ENCODE measurements at places on chromosomes 3 and 15. TPM values are rescaled to one million over a fixed set of nuclear protein-coding genes. Genes with fewer than 3 reads are reported as not detected.

Gene CORO2B
- total RNA-seq, result 9.7 TPM

Gene GPR171
- not detected for total RNA-seq

Gene ARL14
- 0.18 TPM for total RNA-seq

Gene PLA2G4E
- not detected for total RNA-seq

Gene SCG3
- total RNA-seq, result not detected

Gene FAM3D
- not detected for total RNA-seq

Gene DUOXA1
- total RNA-seq, result not detected

Gene SCG5
- total RNA-seq, result 8.3 TPM

Gene GPR149
- total RNA-seq, result not detected

Gene CALML4
- total RNA-seq, result 0.36 TPM

Gene KIF15
- 10.8 TPM for total RNA-seq

Gene GREM1
- 848 TPM for total RNA-seq

Gene ESYT3
- total RNA-seq, result under 0.01 TPM

Gene HYPK
- total RNA-seq, result 1.4 TPM

Gene SI
- total RNA-seq, result not detected

DNA sequence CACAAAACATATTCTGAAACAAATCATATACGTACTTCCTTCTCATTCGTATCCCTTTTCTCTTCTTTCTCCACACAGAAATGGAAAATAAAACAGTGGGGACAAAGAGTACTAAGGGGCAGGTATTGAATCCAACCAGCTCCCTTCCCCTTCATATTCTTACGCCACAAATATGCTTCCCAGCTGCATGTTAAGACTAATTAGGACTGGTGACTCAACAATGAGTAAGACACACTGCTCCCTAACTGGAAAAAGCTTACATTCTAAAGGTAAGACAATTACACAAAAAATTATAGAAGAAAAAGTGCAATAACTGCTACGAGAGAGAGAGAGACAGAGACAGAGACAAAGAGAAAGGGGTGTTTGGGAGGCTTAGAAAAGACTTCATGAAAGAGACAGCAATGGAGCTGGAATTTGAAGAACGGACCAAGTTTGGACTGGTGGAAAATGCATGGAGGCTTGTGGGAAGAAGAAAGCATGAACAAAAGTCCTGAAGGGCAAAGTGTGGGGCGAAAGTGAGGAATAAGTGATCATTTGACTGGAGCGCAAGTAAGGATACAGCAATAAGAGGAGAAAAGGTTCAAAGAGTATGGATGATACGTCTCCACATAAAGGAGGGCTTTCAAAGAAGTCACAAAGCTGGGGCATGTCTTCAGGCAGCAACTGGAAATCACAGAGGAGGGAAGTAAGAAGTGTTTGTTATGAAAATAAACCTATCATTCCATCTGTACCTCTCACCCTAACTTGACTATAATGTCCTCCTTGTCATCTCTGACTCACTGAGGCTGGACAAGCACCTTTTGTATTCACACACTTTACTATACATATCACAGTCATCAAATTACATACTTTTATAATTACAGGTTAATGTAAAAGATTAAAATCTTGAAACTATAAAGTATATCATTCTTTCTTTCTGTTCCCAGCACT is 49.2 kb downstream of the RYK start:
- DNase-seq, result peak; percentile 93

- DNase-seq, result no peak
Measured at GRCh38 chr15:22904736-22905135, 66.3 kb downstream of the NIPA2 start.

DNA sequence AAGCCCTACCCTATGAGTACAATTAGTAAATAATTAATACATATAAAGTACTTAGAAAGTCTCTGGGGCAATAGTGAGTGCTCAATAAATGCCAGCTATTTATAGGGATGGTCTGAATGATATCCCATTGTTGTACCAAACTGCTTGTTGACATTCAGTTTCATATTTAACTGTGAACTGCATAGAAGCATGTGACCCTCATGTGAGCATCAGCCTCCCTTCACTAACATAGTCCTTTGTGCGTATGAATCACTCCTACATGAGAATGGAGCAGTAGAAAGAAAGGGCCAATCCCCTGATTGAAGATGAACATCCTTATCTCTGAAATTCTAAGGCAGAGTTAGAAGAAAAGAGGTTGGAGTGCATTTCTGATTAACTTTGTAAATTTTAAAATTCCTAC is 68.7 kb upstream of the ATP10A start:
- peak; percentile 20 for DNase-seq

DNA sequence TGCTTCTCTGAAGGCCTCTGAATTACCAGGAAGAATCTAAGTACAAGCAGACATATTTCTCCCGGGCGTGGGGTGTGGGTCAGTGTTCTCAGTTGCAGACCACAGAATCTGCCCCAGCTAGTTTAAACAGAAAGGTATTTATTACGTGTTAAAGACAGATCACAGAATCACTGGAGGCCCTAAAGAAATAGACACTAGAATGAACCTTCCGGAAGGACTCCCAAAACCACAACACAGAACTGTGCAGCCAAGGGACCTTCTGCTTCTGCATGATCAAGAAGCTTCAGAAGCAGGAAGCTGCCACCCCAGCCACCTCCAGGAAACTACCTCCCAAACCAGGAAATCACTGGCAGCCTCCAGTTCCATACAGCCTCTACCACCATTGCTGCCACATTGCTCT is 32.7 kb upstream of the ZFAND6 start:
- no peak for DNase-seq

DNA sequence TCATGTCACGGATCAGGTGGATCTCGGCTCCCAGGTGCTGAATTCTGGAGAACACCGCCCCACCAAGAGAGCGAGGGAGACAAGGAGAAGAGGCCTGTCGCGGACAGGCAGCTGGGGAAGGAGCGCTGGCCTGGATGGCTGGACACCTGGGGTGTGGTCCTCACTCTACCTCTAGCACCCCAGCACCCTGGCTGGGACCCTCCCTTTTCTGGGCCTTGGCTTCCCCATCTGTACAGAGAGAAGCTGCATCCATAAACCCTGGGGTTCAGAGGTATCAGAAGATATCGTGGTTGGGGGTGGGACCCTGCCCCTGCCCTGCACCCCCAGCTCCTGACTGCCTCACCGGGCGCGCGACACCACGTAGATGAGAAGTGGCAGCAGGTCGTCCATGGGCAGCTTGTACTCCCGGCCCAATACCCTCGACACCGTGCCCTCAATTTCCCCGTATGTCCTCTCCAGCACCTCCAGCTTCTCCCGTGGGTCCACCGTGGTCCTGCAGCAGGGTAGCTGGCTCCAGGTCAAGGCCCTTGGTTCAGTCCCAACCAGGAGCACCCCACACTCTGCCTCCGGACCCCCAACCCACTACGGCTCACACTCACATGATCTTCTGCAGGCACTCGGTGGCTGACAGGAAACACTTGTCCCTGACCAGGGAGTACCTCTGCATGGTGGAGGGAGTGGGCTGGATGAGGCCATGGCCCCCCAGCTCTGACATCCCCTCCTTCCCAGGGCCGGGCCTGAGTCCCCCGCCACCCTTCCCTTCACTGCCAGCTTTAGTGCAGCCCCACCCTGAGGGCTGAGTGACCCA is 21.7 kb downstream of the ALS2CL start:
- DNase-seq, result no peak

DNA sequence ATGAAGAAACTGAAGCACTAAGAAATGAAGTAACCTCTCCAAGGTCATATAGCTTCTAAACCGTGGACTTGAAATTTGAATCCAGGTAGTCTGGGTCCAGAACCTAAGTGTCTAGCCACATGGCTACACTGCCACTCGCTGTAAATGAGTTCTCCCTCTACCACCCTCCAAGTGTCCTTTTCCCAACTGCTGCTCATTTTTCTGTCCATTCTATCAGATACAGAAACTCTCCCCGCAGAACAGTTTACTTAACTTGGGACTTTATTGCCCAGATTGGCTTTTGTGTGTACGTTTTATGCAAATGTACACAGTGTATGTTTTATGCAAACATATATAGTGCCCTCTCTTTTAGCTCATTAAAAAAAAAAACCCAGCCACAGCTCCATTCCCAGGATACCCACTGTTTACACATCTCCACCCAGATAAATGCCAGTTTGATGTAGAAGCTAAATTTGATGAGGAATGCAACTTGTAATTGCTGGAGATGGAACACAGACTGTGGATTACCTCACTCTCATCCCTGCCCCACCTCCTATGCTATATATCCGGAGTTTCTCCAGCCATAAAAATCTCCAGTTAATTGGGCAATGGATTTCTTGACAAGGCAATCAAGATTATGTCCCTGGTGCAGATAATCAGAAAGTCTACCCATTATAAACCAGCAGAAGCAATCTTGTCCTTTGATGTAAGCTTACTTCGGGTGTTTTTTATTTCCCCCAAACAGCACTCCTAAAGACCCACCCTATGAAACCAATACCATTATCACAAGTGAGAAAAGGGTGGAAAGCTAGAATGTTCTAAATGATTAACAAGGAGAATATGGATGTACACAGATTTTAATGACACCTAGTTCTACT is 42.0 kb downstream of the THBS1 start:
- DNase-seq, result no peak

- DNase-seq, result no peak
Measured at GRCh38 chr15:40908095-40908494, 13.8 kb downstream of the VPS18 start.

DNA sequence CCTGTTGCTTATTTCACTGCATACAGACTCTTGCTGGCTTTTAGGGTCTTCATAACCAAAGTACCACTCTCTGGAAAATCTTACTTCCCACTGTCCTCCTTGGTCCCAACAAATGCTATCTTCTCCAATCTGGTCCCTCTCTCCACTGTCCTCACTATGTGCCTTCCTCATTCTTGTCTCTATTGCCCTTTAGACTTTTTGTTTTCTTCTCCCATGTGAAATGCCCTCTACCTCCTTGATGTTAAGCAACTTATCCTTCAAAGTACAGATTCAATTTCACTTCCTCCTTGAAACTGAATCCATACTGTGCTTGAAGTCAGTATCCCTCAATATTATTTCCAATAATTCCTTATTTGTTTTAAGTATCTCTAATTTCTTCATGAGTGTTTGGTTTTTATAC is 60.8 kb downstream of the CGGBP1 start:
- no peak for DNase-seq

DNA sequence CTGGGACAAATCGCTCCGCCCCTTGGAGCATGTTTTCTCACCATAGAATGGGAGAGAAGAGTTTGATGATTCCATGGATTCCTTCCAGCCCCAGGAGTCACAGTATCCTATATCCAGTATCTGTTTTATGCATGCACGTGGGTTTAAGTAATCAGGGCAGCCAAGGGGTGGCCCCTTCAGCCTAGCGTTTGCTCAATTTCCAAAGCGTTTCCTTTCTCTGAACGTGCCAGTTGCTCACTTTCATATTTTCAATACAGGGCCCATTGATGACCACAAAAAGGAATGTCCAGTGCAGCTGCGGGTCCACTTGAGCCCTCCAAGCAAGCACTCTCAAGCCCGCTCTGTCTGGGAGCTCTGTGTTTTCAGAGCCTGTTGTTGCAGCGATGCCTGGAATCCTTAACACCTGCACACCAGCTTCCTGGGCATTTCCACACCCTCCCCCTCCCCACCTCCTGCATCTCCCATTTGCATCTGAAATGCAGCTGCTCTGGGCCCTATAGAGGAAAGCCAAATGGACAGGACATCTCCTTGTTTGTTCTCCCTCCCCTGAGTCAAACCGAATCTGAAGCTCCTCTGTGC is 164.3 kb upstream of the LPP start:
- DNase-seq, result no peak

- DNase-seq, result no peak
Measured at GRCh38 chr3:18556503-18557135, 131.5 kb upstream of the SATB1 start.

DNA sequence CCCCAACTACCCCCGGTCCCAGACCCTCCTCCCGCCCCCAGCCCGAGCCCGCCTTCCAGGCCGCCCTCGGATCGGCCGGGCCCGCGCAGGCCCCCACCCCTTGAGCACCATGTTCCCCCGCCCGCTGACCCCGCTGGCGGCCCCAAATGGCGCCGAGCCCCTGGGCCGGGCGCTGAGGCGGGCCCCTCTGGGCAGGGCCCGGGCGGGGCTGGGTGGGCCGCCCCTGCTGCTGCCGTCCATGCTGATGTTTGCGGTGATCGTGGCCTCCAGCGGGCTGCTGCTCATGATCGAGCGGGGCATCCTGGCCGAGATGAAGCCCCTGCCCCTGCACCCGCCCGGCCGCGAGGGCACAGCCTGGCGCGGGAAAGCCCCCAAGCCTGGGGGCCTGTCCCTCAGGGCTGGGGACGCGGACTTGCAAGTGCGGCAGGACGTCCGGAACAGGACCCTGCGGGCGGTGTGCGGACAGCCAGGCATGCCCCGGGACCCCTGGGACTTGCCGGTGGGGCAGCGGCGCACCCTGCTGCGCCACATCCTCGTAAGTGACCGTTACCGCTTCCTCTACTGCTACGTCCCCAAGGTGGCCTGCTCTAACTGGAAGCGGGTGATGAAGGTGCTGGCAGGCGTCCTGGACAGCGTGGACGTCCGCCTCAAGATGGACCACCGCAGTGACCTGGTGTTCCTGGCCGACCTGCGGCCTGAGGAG is 472 bp downstream of the CHST14 start:
- peak; percentile 4 for DNase-seq

- no peak for DNase-seq
Measured at GRCh38 chr3:152193673-152194267, 75.0 kb upstream of the MBNL1 start.

GRCh38 chr3:62724503-62724902 is 150.7 kb downstream of the CADPS start:
- no peak for DNase-seq

- DNase-seq, result no peak
Measured at GRCh38 chr3:9388142-9388541, 9.3 kb upstream of the SETD5 start.

DNA sequence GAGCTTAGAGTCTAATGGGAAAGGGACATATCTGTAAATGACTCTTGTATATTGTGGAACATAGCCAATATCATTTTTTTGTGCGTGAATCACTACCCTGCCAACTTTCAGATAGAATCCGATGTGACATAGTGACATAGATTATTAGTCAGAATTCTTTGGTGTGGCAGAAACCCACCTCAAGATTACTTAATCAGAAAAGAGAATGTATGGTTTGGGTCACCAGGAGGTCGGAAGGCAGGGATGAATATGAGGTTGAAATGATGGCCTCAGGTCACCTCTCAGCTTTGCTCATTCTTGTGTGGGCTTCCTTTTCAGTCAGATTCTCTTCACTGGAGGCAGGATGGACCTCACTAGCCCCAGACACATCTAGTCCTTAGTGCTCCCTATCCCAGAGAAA is 41.4 kb downstream of the SNAPC5 start:
- DNase-seq, result peak; percentile 34

- DNase-seq, result no peak
Measured at GRCh38 chr3:167816953-167817352, 81.4 kb downstream of the SERPINI1 start.

GRCh38 chr15:35746121-35746520 is 200.2 kb upstream of the DPH6 start:
- peak; percentile 77 for DNase-seq

- no peak for DNase-seq
Measured at GRCh38 chr3:128648402-128648801, 2.2 kb downstream of the RPN1 start.

- DNase-seq, result peak; percentile 1
Measured at GRCh38 chr3:16801698-16802097, 83.1 kb upstream of the PLCL2 start.

GRCh38 chr3:33438284-33438668 is 1.9 kb downstream of the UBP1 start:
- DNase-seq, result peak; percentile 66

Measured in IMR-90 (cell line).